Stimulated activated CD4-positive, alpha-beta T cell treated with anti-CD3 and anti-CD28 coated beads, Interleukin-2, amount 100 ng/mL, for 24 hours (primary cell): ENCODE measurements at places on chromosomes 12 and 14.

GRCh38 chr12:20494851-20495250 lies 126.5 kb downstream of the PDE3A start:
- DNase-seq = no peak

DNA sequence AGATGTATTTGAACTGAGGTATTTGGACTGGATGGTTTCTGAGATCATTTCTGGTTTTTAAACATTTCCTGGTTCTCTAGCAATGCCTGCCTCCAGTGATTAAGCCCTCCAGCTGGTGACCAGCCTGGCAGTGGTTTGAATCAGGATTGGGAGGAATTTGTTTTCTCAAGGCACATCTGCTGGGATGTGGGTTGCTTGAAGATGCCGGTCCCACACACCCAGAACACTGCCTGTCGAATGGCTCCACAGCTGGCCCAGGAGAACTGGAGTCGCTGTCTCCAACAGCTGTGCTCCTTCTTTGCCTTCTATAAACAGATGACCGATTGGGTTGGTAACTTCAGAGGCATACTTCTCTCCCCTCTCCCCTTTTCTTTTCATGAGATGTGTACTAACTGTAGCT lies 258.0 kb upstream of the DDHD1 start:
- DNase-seq = no peak

DNA sequence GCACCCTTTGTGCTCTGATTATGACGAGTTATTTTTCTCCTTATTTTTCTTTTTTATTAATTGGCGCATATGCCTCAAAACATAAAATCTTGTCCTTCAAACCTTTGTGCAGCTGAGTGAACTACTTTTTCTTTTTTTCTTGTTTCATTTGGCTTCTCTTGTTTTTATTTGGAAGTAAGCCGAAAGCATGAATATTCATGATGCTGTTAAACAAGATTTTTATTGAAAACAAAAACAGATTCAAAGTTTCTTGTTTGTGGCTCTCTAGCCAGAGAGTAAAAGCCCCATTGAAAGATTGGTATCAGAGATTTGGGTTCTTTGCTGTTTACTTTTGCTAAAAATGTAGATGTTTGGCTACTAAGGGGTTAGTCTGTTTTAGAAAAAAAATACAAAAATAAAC lies 183.8 kb downstream of the TMEM132C start:
- DNase-seq = no peak

- no peak for DNase-seq
Observed at GRCh38 chr12:28035500-28035899, 63.0 kb upstream of the PTHLH start.

- DNase-seq = no peak
Observed at GRCh38 chr12:1288333-1288732, 297.3 kb downstream of the ERC1 start.

- no peak for DNase-seq
Observed at GRCh38 chr14:103022685-103023044, 34.7 kb downstream of the CDC42BPB start.

DNA sequence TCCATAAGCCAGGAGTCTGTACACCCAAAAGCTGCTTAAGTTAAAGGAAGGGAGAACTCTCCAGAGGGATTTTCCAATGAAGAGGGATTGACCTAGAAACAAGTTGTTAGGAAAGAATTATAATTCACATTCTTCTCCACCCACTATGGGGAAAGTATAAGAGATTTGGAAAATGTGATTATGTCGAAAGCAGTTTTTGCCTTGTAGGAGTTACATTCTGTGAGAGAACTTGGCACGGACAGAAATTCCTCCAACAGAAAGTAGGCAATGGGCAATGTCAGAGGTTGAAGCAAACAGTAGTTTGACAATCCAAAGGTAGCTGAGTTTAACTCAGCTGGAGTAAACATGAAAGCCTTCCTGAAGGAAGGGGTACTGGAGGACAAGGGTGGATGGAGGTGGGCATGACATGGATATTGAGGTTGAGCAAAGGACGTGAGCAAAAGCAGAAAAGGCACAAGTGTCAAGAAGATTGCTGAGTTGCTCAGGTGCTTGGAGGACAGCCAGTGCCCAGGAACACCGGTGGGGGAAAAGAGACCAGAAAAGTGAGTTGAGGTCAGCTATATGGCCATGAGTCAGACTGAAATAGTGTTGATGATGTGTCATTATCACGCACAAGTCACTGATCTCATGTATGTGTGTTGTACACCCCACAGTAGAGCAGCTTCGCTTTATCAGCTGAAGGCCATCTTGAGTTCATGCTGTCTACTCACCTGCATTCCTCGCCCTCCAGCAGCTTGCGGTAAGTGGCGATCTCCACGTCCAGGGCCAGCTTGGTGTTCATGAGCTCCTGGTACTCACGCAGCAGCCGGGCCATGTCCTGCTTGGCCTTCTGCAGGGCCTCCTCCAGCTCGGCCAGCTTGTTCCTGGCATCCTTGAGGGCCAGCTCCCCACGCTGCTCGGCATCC lies 4.0 kb downstream of the KRT5 start:
- no peak for DNase-seq

GRCh38 chr12:105677672-105678071 lies 347.2 kb downstream of the C12orf75 start:
- no peak for DNase-seq

DNA sequence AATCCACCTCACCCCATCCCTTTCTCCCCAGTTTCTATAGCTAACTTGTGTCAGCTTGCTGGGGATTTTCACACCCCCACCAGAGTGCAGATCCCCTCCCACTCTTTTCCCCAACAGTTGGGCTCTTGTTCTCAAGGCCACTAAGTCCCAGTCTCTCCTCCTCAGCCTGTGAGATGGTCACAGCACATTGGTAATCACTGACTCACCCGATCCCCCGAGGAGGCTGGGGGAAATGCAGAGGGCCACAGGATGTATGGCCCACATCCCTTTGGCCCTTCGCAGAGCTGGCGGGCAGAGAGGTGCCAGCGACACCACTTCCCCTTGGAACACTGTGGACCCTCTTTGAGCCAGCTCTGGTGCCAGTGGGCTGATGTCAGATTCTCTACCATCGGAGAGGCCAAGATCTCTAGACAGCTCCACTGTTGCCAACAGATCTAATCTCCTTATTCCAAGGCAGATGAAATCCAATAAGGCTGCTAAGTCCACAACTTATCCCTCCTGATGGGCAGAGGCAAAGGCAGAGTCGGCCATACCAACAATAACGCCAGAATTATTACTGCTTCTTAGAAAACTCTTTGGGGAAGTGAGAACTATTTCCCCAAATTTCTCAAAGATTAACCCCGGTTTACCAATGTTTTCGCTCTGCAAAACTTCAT lies 1.6 kb downstream of the FMNL3 start:
- peak; percentile 26 for DNase-seq

DNA sequence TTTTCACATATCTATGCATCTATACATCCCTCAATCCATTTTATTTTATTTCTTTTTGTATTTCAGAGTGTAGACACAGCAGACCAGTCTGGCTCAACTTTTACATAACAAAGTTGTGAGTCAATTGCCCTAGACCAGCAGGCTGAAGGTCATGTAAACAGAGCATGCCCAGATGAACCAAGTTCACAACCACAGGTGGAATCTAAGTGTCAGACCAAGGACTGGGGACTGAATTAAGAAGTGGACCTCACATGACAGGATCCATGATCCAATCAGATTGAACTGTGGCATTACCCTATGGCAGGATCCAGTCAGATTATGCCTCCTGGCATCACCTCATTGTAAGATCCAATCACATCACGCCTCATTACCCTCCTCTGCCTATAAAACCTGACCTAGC lies 455.8 kb downstream of the SOX5 start:
- DNase-seq = no peak

DNA sequence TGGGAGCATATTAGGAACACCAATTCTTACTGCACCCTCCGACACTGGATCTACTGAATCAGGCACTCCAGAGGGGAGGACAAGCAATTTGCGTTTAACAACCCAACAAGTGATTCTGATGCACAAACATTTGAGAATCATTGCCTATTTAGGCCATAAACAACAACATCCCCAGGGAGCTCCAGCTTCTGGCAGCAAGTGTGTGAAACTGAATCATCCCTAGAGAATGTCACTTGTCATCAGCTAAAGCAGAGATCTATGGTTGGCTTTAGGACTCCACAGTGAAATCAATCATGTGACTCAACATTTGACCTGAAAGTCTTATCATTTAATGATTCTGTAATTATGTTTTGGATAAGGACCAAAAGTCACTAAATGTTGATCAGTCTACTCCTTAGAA lies 505.0 kb upstream of the FLRT2 start:
- DNase-seq = no peak

DNA sequence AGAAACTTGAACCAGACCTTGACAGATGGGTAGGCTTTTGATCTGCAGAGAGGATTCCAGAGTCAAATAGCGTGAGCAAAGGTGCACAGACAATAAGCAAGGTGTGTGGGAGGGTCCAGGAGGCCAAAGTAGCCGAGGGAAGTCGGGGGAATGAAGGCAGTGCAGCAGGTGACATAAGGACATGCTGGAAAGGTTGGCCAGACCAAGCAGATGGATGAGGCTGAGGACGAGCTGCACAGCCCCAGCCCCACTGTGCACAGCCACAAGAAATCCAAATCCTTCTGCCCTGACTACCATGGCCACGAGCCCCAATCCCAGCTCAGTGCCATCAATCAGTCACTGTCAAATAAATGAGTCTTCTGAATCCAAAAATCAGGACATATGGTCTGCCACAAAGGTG lies 5.4 kb downstream of the TTC7B start:
- DNase-seq = no peak

DNA sequence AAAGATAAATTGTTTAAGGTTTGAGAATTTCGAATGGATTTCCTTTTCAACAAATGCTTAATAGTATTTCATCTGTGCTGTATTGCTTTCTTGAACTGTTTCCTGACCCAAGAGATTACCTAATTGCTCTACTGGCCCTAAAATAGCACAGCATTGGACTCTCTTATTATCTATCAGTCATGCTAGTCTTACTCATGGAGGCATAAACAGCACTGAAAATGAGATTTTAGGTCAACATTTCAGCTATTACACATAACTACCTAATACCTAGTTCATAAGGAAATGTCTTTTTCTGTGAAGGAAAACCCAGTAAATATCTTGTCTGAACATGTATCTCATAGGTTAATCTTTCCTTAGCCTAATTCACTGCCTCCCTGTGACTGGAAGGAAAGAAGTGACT lies 4.3 kb upstream of the ABCD2 start:
- DNase-seq = no peak

- DNase-seq = no peak
Observed at GRCh38 chr12:88522961-88523360, 57.3 kb downstream of the KITLG start.

DNA sequence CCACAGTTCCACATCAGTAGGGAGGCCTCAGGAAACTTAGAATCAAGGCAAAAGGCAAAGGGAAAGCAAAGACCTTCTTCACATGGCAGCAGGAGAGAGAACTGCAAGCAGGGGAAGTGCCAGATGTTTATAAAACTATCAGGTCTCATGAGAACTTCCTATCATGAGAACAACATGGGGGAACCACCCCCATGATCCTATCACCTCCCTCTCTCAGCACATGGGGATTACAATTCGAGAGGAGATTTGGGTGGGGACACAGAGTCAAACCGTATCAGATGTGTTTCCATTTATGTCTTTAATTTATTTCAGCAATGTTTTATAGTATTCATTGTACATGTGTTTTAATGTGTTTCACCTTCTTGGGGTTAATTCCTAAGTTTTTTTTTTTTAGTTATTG lies 25.8 kb downstream of the METAP2 start:
- DNase-seq = no peak

GRCh38 chr14:86823581-86823980 lies 1169.4 kb downstream of the GALC start:
- DNase-seq = no peak

DNA sequence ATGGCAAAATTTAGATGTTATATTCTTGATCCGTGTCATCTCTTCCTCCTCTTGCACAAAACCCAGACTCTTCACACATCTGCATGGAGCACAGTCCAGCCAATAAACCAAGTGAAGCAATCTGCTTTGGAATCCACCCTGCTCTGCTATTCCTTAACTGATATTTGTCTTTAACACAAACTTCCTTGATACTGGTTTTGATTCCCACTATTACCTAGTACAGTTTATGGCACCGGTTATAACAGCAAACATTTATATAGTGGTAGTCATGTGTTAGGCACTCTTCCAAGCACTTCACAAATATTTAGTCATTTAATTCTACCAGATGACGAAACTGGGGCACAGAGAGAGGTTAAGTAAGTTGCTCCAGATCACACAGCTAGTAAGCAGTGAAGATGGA lies 12.5 kb downstream of the STYK1 start:
- DNase-seq = no peak

- no peak for DNase-seq
Observed at GRCh38 chr12:113062502-113063395, 6.2 kb downstream of the DTX1 start.

- no peak for DNase-seq
Observed at GRCh38 chr14:50379563-50379962, 17.1 kb downstream of the CDKL1 start.

GRCh38 chr14:32727832-32728231 lies 210.8 kb upstream of the NPAS3 start:
- no peak for DNase-seq

DNA sequence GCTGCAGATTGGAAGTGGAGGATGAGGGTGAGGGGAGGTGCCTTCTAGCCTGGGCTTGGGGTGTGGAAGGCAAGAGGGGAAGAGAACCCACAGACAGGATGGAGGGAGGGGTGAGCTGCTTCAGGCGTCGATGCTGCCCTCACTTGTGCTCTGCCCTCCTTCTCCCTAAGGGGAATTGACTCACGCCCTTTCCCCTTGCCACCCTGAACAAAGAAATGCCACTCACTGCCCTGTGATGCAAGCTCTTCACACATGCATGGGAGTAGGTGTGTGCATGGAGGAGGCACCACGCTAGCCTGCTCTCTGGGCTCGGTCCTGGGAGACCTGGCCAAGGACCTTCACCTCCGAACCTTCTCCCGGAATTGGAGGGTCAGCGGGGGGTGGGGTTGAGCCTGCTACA lies 35.7 kb upstream of the PRMT8 start:
- no peak for DNase-seq

GRCh38 chr12:76649099-76649498 lies 89.5 kb upstream of the OSBPL8 start:
- no peak for DNase-seq
